ENCODE measurements at places on chromosomes 13 and 19.

GRCh38 chr13:20769091-20769490 is 4.7 kb downstream of the EEF1AKMT1 start:
- DNase-seq, result no peak

GRCh38 chr13:72074663-72075062 is 207.7 kb upstream of the DACH1 start:
- DNase-seq, result no peak

DNA sequence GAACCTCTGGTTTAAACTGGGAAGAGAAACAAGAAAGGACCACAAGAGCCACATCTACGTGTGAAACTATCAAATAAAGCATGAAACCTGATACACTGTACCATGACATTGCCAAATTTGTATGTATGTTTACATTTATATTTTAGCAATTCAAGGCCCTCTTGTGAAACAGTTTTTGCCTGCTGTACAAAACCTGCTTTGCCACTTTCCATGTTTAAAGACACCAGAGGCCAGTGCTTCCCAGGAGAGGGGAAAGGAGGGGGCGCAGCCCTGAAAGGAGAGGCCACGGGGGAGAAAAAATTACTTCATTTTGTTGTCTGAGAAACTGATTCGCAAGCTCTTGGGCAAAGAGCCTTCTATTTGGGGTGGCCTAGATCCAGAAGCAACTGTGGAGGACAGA is 124.8 kb downstream of the DCLK1 start:
- DNase-seq, result no peak

- no peak for DNase-seq
Measured at GRCh38 chr13:76380446-76381065, 505.6 kb downstream of the KCTD12 start.

DNA sequence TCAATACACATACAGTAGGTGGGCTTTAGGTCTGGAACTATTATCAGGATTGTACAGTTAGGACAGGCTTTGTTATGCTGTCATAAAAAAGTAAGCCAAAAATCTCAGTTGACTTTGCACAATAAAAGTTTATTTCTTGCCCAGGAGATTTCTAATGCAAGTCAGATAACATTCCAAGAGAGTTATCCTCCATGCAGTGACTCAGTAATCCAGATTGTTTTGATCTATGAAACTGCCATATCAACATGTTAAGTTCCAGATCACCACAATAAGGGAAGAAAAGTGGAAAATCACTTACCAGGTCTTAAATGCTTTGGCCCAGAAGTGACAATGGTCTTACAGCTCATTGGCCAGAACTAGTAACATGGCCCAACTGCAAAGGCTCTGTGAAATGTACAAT is 636.2 kb upstream of the KLF12 start:
- DNase-seq, result no peak

- no peak for DNase-seq
Measured at GRCh38 chr13:20080377-20081164, 80.3 kb downstream of the GJA3 start.

GRCh38 chr19:39139305-39139874 is 13.8 kb downstream of the PAK4 start:
- DNase-seq, result peak; percentile 85

DNA sequence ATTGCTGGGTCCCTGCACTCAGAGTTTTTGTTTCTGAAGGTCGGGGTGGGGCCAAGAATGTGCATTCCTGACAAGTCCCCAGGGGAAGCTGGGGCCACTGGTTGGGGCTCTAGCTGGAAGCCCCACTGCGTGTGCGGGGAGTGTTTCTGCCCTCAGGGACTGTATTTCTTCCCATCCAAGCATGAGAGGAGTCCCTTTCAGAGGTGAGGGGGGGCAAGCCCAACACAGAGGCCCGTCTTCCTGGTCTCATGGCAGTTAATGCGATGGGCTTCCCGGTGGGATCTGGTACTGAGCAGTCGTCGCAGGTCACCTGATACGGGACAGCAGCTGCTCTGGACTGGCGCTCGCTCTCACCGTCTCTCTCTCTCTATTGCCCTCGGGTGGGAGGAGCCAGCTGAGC is 50.4 kb downstream of the GPR12 start:
- DNase-seq, result no peak

DNA sequence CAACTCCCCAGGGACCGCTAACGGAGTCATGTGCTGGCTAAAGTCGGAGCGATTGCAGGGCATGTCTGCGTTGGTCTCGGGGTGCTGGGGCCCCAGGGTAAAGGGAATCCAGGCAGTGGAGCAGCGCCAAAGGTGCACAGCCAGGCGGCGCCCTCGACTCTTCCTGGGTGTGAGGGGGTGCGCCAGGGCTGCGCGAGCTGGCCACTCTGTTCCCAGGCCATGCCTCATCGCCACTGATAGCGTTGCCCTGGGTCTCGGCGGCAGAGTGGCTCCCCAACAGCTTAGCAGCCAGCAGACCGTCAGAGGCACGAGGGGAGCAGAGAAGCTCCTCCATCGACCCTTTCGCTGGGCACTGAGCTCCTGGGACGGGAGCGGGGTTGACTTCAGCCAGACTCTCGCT is 152.7 kb downstream of the B3GLCT start:
- peak; percentile 33 for DNase-seq

Measured in H7 (cell line).